ENCODE measurements at places on chromosomes 12 and 14.

DNA sequence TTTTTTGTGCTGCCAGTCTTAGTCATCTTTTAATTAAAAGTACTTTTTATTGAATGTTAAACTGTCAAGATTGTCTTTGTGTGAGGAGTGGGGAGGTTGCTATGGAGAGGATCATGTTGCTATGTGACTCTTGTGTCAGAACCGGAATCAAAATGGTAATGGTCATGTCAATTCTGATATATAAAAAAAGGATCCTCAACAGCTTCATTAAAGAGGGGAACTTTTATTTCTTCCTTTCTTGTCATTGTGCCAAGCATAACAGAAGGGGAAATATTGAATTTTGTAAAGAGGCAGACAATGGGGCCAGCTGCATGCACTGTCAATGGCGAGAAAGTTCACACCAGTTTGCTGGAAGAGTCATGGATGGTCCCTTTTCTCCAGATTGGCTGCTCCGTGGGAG is 564.8 kb downstream of the VRK1 start:
- DNase-seq = no peak

GRCh38 chr12:20006871-20007730 is 361.2 kb upstream of the PDE3A start:
- DNase-seq = no peak

GRCh38 chr14:30584058-30584630 is 25.2 kb downstream of the G2E3 start:
- DNase-seq = no peak

- DNase-seq = no peak
Observed at GRCh38 chr14:68191567-68192321, 372.2 kb downstream of the RAD51B start.

DNA sequence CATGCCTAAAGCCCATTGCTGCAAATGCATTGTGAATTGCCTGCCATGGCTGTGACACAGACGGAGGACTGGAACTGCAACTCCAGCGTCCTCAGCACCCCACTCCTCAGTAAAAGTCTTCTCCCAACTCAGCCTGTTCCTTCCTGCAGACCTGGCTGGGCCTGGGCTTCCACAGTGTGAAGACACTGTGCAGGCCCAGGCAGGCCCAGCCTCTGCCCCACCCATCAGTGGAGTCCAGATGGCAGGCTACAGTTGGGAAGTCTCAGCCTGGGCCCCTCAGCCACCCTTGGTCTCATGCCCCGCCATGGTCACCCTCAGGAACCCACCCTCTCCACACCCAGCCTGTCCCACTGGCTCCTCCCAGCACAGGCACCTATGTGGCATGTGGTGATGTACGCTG is 22.0 kb downstream of the VSX2 start:
- no peak for DNase-seq

- DNase-seq = no peak
Observed at GRCh38 chr12:117718559-117718958, 250.2 kb downstream of the KSR2 start.

DNA sequence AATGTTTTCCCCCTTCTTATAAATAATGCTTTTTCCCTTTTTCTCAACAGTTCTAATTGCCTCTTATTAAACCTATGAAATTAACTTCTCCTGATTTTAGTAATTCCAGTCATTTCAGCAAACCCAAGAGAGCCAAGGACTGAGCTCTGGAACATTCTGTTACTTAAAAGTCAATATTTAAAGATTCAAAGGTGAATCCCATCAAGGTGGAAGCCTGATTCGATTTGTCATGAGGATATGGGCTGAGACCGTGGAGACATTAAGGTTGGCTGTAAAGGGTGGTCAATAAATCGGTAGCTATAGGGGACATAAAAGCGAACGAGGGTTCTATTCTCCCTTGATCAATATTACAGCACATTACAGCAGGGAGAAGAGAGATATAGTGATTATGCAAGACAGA is 66.6 kb upstream of the NELL2 start:
- DNase-seq = no peak

GRCh38 chr12:27747111-27747820 is 32.8 kb upstream of the KLHL42 start:
- no peak for DNase-seq

- peak; percentile 62 for DNase-seq
Observed at GRCh38 chr14:72443991-72444441, 449.9 kb downstream of the DPF3 start.

GRCh38 chr14:94423453-94424056 is 29.0 kb downstream of the SERPINA11 start:
- DNase-seq = peak; percentile 19

DNA sequence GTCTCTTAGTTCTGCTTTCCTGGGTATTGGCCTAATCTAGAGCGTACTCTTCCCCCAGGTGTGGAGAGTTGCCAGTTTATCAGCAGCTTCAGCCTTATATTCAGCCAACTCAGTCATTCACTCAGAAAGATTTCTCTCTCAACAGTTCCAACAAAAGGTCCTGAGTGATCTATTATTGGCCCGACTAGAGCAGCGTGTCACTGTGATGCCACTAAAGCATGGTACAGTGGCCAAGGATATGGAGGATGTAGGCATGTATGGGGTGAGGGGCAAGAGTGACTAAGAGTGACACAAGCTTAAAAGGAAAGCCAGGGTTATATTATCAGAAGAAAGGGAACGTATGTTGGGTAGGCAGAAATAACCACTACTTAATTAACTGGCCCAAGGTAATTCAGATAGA is 4.8 kb downstream of the NOPCHAP1 start:
- no peak for DNase-seq

DNA sequence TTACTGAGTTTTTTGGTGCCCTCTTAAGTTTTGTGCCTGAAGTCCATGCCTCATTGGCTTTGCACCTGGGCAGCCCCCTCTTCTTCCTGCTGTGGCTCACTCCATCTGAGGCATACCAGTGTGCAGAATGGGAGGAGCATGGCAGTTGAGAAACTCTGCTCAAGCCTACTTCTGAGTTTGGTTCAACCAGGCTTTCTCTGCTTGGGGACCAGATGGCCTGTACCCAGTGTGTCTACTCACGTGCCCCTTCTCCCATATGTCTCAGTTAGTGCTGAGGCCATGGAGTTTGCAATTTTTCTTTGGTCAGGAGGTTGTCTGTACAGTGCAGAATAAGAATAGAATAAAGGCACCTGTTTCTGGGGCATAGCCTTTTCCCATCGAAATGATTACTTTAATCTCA is 383.3 kb upstream of the DDHD1 start:
- no peak for DNase-seq

GRCh38 chr12:131962069-131962468 is 12.3 kb downstream of the EP400 start:
- DNase-seq = no peak

DNA sequence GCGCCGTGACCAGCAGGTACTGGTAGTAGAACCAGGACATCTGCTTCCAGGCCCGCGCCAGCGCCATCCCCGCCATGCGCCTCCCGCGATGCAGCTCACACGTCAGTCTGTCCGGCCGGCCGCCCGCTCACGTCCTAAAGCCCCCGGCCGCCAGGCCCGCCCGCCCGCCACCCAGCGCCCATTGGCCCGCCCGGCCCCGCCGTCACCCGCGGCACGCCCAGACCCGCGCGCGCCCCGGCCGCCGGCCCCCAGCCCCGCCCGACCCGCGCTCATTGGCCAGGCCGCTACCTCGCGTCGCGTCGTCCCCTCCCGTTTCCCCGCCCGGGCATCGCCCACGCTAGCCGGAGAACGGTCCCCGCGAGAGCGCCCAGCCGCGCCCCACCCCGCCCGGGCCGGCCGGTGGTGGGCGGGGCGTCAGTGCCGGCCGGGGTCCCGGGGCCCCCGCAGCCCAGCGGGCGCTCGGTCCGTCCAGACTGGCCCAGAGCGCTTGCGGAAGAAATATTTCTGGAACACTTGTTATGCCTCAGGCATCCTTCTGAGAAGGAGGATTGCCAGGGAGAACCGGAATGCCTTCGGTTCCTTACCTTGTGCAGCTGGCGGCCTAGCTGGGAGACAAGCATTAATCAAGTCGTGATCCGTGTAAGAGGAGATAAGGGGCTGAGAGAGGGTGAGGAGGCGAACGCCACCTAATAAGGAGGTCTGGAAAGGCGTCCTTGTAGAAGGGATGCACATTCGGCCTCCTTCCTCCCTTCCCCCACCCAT is at the start of gene SPTSSA:
Gene SPTSSA (minus strand): TSS at position 109 of the 762 bp plus-strand sequence. CDS start 33 bp downstream, at position 76.
- peak; percentile 86 for DNase-seq

DNA sequence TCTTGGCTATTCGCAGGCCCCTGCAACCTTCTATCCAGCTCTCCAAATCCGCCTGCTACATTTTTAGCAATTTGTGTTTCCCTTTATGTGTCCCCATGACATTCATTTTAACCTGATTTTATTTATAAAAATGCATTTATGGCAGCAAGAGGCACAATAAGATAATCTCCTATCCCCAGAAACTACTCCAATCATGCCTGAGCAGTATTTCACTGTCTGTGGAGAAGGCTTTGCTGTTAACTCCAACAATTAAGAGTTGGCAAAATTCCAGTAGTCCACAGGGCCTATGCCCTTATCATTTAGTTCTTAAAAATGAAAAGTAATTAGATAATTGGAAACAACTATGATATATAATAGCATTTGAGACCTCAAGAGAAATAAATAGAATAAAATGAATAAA is 462.4 kb downstream of the TRHDE start:
- DNase-seq = no peak

DNA sequence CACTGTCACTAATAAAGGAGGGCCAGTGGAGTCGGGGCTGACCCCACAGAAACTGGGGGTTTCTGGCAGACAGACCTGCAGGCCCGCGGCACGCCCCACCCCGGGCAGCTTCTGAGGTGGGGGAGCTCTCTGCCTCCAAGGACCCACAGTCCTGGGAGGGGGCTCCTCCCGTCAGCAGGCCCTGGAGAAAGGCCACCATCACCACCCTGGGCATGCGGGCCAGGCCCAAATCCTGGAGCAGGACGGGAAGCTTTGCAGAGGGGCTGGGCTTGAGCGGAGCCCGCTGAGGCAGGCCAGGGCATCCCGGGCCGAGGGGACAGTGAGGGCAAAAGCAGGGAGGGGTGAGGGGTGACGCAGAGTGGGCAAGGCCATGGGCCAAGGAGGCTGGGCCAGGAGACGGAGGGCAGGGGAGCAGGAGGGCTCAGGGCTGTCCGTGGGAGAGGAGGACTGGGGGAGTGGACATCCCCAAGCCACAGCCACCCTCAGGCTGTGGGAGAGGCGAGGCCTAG is 11.1 kb upstream of the GPR132 start:
- DNase-seq = no peak

- DNase-seq = no peak
Observed at GRCh38 chr14:52919971-52920370, 30.9 kb downstream of the FERMT2 start.

GRCh38 chr12:7319930-7320329 is 16.1 kb downstream of the ACSM4 start:
- DNase-seq = no peak
